ENCODE measurements at places on chromosomes 5 and 9.

- no peak for DNase-seq
These were observed 50.7 kb downstream of the ICE1 start for GRCh38 chr5:5473226-5473625.

- no peak for DNase-seq
These were observed 179.1 kb downstream of the SLIT3 start for GRCh38 chr5:169121630-169122420.

DNA sequence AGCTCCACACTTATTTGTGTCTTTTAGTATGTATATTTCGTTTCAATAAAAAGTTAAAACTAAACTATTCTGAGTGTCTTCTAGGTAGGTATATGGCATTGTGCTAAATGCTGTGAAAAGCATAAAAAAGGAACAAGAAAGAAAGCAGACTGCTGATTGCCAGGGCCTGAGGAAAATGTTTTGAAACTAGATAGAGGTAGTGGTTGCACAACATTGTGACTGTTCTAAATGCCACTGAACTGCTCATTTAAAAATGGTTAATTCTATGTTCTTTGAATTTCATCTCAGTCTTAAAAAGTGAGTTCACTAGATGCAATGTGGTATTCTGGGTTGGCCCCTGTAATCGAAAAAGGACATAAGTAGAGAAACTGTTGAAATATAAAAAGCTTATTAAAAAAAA, 2.6 kb upstream of the ALAD start:
- DNase-seq = no peak

DNA sequence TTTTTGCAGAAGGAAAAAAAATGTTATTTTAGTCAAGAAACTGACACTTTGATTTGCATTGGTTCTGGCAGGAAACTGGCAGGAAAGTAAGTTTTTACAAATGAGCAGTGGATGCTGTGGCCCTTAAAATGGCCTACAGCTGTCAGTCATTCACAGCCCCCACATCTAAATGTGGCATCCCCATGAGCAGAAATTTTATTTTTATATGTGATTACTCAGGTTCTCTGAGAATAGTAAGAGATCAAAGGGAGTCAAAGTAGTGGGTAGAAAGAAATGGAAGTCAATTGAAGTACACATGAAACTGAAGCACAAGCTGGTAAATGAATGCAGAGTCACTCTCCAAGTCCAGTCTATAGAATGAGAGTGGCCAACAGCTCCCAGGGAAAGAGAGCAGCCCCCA, 80.3 kb downstream of the ENC1 start:
- DNase-seq = no peak

DNA sequence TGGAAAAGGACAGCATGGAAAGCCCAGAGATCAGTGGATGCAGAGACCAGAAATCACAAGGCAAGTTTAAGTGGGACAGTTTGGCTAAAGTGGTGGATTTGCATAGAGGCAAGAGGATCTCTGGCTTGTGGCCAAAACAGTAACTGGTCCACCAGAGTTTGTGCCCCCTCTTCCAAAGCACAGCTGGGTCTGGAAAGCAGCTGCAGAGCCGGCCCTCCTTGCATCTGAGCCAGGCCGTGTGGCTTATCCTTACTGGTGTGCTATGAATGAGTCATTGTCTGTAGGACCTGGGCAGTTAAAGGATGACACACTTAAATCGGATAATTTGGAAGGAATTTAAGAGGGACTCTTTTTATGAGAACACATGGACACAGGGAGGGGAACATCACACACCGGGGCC, 146.6 kb downstream of the PIP5K1B start:
- no peak for DNase-seq

GRCh38 chr5:95718203-95718602, 12.9 kb upstream of the RHOBTB3 start:
- no peak for DNase-seq

GRCh38 chr9:25964239-25964638, 286.0 kb upstream of the TUSC1 start:
- DNase-seq = peak; percentile 4

GRCh38 chr5:154199671-154200220, 9.2 kb downstream of the GALNT10 start:
- DNase-seq = no peak

GRCh38 chr9:85118990-85119755, 449.6 kb downstream of the NTRK2 start:
- no peak for DNase-seq

- no peak for DNase-seq
These were observed 34.3 kb downstream of the EPB41L4B start for GRCh38 chr9:109286571-109286977.

DNA sequence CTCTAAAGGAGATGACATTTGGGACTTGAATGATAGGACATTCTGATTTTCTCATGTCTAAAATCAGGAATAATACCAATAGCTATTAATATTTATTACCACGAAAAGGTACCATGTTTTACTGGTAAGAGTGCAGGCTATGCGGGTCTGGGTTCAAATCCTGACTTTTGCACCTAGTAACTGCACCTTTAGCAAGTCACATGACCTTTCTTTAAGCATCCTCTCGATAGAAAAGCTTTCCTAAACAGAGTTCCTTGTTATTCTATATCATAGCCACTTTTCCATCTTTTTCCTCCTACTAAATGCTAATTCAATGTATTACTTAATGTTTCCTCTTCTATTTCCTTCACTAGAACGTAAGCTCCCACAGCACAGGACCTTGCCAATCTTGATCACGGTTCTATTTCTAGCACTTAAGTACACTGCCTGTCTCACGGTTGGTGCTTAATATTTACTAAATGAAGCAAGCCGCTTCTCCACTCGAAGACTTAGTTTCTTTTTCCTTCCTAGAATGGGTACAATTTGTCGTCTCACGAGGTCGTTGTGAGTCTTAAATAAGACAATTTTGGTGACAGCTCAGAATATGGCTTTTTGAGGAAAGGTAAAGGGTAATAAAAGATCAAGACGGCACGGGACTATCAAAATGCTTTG, 816 bp downstream of the RBM18 start:
- DNase-seq = no peak

DNA sequence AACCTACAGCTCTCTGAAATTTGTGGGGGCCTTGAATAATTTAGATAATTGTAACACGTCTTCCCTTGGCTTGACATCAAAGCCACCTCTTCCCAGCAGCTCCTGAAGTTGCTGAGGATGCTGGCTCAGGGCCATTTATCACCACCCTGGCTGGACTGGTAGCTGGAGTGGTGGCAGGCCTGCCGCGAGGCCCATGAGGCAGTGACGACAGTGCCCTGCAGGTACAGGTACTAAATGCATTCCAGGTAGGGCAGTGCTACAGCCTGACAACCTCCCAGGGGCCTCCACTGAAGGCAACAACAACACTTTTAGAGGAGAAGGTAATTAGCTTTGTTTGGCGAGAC, 270.2 kb upstream of the KLF4 start:
- DNase-seq = no peak

- no peak for DNase-seq
These were observed 566.9 kb upstream of the RGMB start for GRCh38 chr5:98206566-98206965.

- DNase-seq = no peak
These were observed 476.6 kb upstream of the WWC1 start for GRCh38 chr5:167814828-167815227.

DNA sequence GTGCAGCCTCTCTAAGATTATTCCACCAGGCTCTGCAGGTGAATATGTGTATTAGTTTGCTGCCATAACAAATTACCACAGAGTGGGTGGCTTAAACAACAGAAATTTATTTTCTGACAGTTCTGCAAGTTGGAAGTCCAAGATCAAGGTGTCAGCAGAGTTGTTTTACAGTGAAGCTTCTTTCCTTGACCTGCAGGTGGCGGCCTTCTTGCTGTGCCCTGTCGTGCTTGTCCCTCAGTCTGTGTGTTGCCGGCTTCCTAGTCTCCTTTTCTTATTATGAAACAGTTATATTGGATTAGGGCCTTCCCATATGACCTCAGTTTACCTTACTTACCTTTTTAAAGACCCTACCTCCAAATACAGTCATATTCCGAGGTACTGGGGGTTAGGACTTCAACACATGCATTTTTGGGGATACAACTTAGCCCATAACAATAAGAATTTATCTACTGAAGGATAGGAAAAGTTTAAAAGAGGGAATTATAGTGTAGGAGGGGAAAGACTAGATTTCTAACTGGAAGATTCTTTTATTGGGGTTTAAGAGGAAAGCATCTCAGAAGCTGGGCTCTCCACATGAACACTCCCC, 97.4 kb downstream of the OSTF1 start:
- DNase-seq = no peak

DNA sequence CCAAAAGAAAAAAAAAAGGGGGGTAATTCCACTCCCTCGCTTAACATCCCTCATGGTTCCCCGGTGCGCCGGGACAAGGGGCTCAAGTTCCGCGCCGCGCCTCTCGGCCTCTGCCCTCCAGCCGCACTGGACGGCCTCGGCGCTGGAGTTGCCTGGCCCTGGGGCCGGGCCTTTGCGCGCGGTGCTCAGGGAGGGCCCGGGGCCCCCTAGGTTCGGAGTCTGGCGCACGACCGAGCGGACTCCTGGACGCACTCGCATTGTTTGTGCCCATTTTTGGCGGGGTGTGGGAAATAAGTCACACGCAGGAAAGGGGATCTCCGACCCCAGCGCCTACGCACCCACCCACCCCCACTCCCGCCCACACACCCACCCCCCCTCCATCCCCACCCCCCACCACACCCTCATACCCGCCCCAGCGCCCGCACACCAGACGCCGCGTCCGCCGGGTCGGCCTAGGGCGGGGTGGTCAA, 381 bp downstream of the MED22 start:
- DNase-seq = no peak

DNA sequence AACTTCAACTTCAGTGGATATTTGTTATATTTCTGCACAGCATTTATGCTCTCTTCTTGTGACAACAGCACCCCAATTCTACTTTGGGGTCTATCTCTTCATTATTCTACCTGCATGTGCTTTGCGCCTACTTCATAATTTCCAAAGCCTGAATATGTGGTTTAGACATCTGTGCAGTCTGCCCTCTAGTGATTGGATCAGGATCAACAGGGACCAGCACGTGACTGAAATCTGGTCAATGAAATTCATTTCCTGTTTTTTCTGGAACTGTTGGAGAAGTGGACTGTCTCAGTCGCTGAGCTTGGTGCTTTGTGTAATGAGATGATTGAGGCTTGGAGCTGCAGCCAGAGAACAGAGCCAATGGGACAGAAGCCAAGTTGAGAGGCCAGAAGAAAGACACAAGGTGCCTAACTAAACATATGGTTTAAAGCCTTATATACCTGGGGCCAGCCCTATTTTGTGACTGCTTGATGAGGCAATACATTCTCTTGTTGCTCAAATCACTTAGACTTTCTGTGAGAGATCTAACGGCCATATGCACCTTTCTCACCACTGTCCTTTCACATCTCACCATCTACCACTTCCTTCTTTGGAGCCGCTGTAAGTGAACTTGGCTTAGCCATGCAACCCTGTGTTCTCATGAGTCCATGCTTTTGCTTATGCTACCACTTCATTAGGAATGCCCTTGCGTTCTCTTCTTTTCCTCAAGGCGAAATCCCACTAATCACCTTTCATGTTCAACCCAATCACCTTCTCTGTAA, 68.8 kb upstream of the PPP2R2B start:
- DNase-seq = no peak

DNA sequence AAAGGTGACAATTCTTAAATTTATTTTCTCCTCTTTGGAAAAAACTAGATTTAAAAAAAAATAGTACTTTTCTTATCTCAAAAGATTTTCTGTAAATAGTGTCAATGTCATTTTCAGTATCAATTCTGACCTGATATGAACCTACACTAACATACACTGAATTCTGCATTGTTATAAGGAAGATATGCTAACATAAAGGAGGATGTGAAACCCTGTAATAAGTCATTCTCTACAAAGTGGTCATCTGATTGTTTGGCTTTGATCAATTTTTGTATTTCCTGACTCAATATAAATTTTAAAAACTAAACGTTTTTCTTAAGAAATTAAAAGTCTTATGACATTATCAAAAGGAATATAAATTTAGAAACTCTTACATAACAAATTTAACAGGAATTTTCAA, 233.6 kb upstream of the EDIL3 start:
- no peak for DNase-seq

DNA sequence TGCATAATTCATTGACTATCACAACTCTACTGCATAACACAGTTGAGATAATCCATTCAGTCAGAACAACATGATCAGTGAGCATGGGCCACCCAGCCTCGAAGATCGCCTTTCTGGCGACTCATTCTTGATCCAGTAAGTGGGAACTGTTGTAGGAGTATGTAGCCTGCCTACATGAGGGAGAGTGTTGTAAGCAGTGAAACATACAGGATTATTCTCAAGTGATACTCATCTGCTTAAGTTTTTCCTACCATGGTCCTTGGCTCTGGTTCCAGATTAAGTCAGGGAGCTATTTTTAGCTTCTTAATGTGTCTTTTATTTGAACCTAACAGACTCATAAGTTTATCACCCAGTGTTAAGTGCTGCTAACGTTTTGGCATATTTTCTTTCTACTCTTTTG, 44.0 kb downstream of the TNPO1 start:
- no peak for DNase-seq

- DNase-seq = no peak
These were observed 174.4 kb downstream of the GAPVD1 start for GRCh38 chr9:125435776-125436612.

- DNase-seq = no peak
These were observed 23.8 kb upstream of the CPEB4 start for GRCh38 chr5:173864126-173865050.

DNA sequence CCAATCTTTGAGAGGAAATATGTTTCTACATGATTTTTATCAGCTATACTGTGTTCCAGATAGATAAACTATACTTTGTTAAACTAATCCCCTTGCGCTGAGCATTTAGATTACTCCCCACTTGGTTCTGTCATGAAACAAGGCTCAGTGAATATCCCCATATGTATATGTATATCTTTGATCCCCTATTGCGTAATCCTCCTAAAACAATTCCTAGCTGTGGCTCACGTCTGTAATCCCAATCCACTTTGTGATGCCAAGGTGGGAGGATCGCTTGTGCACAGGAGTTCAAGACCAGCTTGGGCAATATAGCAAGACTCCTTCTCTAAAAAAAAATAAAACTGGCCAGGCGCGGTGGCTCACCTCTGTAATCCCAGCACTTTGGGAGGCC, 2.7 kb downstream of the PHYHD1 start:
- DNase-seq = no peak

DNA sequence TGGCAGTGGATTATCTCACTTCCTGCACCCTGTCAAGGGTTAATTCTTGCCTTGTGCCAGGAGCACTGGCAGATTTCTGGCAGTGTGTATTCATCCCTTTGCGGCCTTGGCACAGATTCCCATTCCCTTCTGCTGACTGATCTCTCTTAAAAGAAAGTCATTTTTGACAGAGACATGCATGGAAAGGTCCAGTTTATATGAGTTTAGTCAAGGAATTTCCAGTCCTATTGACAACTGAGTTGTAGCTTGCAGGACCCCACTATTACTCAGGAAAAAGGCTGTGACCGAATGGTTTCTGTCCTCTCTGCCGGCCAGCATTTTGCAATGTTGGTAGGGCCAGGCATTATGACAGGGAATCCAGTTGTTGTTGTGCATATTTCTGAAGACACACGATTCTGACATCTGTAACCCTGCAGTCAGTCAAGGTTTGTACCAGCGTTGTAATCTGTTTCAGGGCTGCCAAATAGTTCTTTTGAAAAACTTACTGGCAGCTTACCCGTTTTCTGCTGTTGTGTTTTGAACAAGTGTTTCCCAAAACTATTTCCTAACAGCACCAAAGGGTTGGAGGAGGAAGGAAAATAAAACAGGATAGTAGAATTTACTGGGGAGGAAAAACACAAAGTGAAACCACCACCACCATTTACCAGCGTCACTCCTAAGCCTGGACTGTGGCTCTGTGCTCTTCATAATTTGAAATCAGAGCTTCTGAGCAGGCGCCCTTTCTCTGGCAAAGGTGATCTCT, 243.4 kb upstream of the KLF4 start:
- DNase-seq = no peak
